ENCODE measurements at places on chromosomes 12 and 14.

DNA sequence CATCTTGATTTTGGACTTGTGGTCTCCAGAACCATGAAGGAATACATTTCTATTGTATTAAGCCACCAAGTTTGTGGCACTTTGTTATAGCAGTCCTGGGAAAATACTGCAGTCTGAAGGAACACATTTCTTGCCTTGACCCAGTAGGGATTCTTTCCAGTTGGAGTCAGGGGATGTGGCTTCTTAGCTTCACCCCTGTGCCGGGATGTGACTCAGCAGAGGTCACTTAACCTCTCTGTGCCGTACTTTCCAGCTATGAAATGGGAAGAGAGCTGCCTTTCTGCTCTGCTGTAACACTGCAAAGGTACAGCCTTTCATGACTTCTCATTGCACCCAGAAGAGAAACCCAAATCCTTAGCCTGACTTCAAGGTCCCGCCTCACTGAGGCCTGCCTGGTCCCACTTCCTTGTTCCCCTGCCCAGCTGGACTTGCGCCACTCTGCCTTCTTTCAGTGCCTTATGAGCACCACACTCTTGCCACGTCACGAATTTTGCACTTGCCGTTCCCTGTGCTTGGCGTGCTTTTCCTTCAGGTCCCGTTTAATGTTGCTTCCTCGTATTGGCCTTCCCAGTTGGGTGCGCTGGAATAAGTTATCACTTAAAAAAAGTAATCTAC lies 24.2 kb downstream of the CHST11 start:
- DNase-seq: peak; percentile 49

DNA sequence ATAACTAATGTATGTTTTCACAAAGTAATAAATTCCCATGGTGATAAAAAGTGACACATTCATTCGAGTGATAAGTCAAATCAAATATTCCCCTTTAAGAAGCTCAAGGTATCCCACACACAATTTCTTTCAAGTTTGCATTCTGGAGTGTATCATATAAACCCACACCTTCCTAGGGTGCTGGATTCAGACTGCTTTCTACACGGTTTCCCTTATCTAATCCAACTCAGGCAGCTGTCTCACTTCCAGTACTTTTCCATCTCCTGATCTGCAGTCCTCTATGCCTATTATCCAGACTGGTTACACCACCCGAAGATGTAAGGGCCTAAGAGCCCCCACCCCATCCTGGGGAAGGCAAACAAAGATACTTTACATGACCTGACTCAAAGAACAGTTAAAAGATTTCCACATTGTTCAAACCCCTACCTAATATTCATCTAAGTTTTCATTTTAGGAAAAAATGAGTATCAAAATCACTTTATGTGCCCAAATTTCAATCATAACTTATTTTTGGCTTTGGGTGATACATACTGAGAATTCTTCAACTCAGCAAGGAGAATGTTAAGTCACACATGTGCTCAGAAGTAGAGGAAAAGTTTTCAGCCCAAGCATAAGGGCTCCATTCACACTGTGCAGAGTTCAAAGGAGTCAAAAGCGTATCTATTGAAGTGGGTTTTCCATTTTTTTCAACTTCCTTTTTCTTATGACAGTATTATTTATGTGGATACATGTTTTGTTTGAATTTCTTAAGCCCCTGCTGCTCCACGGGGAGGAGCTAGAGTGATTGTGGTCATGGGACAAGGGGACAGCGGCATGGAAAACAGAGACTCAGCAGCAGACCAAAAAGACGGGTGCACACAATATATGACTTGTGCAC lies 41.8 kb downstream of the CORO1C start:
- DNase-seq: no peak

- no peak for DNase-seq
Measured at GRCh38 chr12:53643232-53643979, 17.2 kb upstream of the ATF7 start.

DNA sequence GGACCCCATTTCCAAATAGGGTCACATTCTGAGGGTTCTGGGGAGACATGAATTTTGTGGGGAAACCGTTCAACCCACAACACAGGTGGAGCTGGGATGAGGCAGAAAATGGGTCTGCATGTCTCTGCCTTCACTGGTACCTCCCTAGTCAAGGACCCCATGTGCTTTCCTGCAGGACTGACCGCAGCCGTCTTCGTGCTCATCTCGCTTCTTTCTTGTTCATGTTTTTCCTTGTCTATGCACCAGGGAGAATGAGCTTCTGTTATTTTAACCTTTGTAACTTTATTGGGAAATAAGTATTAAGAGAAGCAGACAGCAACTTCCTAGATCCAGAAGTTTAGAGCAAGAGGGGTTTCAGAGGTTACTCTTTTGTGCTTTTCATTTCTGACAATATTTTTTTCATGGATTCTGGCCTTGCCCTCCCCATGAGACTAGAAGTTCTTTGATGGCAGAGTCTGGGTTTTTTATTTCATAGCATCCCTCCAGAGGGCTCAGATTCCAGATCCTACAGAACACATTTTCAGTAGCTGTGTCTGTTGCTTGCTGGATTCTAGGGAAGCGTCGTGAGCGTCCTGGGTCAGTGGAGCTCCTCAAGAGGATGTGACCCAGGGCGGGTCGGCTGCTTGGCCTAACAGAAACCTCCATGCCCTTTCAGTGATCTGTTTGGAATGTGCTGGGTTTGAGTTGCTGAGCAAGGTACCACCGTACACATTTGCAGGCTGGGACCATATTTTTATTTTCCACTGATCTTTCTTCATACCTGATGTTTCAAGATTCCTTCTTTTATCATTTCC lies 104.2 kb downstream of the ADGRD1 start:
- DNase-seq: no peak

DNA sequence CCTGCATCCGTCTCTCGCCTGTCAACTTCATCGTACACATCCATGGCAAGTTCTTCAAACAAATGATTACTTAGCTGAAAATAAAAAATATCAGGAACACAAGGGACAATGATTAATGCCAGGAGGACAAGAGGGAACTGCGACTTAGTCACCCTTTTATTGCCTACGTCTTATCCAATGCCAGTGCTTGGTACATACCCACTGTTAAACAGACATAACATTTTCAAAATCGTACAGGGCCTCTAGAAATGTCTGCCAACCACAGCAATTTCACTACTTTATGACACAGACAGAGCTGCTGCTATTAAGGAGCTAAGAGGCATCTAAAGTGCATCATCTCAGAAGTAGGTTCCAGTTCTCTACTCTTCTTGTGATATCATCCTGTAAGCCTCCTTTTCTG lies 34.6 kb downstream of the GIT2 start:
- no peak for DNase-seq

DNA sequence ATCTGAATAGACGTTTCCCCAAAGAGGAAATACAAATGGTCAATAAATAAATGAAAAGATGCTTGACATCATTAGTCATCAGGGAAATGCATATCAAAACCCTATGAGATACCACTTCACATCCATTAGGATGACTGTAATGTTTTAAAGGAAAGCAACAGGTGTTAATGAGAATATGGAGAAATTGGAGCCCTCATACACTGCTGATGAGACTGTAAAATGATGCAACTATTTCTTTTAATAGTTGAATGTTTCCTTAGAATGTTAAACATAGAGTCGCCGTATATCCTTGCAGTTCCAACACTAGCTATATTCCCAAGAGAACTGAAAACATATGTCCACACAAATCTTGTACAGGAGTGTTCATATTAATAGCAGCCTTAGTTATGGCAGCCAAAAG lies 133.2 kb downstream of the SLC38A4 start:
- DNase-seq: no peak

DNA sequence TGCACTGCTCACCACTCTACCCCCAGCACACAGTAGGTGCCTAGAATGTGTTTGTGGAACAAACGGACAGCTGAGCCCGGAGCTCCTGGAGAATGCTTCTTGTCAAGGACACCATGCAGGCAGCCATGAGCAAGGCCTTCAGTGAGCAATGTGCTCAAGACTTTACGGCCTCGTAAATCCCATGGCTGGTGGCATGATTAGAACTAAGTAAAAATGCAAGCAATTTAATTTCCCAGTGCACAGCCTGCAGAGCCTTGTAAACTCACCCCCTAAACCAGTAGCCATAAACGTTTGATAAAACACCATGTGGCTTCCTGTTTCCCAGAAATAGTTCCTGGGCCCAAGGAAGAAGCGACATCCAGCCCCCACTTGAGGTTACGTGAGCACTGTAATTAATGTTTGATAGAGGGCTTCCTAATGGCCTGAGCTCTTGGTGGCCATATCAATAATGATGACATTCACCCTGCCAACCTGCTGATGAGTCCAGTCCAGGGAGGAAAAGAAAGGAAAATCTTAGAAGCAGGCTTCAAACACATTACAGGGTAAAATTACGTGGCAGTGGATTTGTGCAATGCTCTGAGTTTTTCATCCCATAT lies 36.4 kb upstream of the FICD start:
- DNase-seq: no peak

GRCh38 chr14:92160619-92161018 lies 38.9 kb downstream of the CPSF2 start:
- DNase-seq: peak; percentile 18

- DNase-seq: no peak
Measured at GRCh38 chr14:61564618-61565091, 130.7 kb upstream of the HIF1A start.

- DNase-seq: peak; percentile 39
Measured at GRCh38 chr12:52346593-52346992, 20.7 kb downstream of the KRT85 start.

DNA sequence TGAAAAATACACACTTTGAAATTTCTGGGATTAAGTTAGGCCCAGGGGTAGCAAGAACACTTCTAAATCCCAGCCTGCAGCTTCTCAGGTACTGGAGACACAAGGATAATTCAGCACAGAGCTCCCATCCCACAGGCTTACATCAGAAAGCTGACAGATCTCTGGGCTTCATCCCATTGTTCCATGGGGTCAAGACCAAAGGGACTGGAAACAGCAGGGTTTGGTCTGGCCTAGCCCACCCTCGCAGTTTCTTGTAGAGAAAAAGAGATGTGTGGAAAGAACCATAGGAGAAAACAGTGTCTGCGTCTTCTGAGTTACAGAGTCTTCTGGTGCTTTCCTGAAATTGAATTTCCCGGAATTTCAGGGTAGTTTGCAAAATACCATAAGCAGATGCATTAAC lies 59.6 kb upstream of the RIC8B start:
- peak; percentile 28 for DNase-seq

DNA sequence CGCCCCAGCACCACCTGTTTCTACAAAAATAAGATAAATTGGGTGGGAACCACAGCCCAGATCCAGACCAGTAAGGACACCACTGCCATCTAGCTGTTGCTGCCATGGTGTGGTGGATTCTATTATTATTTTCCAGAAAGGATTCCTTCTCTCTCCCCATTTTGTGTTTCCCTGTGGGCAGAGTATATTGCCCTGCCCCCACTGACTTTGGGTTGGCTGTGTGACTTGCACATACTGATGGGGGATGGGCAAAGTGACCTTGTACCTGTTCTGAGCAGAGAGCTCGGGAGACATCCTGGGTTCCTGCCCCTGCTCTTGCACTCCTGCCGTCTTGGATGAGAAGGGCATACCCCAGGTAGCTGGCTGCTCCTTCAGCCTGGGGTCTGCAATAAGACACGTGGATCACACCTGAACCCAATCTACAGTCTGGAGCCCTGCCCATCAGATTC lies 24.3 kb downstream of the MOAP1 start:
- no peak for DNase-seq

DNA sequence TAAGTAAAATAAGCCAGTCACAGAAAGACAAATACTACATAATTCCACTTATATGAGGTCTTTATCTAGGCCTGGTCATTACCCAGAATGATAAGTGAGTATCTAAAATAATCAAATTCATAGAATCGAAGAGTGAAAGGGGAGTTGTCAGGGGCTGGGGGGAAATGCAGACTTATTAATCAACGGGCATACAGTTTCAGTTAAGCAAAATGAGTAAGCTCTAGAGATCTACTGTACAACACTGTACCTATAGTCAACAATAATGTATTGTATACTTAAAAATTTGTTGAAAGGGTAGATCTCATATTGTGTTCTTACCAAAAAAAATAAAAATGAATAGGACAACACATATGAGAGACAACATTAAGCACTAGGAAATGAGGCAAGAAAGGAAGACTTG lies 13.3 kb downstream of the BTBD7 start:
- no peak for DNase-seq

GRCh38 chr12:66405395-66405794 lies 103.1 kb downstream of the HELB start:
- no peak for DNase-seq

DNA sequence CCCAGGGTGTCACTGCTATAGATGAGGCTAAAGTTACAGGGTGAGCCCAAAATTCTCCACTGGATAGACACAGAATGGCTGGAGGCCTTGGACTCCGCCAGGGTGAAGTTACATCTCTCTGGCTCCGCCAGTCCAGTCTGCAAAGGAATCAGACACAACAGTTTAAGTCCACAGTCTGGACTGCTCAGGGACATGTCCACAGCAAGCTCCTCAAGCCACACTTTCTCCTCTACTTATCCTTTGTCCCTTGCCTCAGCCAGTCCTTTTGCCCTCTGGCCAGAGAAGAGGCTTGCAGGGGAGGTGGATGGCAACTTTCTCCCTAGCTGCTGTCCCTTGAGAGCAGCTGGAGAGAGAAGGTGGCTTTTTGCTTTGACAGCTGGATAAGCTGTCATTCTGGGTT lies 28.0 kb downstream of the PTPRB start:
- DNase-seq: no peak

DNA sequence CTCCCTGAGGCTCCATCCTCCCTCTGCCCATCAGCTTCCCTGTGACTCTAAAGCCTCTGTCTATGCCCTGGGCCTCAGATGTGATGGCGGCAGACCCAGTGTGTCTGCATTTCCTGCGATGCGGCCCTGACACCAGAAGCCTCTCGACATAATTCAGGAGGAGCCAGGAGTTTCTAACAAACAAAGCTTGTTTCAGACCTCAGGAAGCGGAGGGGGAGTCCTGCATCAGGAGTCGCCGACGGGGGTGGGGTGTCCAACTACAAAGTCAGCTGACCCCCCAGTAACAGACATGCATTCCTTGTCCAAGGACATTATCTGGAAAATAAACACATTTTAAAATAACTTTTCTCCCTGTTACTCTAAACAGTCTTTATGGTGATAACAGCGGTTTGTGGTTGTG lies 167.5 kb downstream of the DPF3 start:
- DNase-seq: no peak

- no peak for DNase-seq
Measured at GRCh38 chr14:70707138-70708038, 65.7 kb downstream of the TTC9 start.

- DNase-seq: no peak
Measured at GRCh38 chr14:96088074-96088473, 48.9 kb downstream of the C14orf132 start.

GRCh38 chr12:50894241-50894640 lies 51.5 kb downstream of the TMPRSS12 start:
- DNase-seq: no peak

DNA sequence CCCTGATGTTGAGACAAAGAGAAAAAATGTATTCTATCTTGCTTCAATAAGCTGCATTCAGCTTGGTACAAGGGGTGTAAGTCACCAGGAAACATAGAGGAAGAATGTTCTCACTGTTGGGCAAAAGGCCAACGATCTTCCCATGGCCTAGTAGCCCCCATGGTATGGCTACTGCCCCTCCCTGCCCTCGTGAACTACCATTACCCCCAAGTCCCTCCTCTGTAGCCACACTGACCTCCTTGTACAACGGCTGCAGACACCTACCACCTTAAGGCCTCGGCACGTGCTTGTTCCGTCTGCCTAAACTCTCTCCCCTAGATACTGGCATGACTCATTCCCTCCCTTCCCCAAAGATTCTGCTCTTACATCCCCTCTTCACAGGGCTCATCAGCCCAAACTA lies 81.9 kb upstream of the ANO2 start:
- DNase-seq: no peak

Data from lower leg skin (tissue), 4 donors.